ENCODE measurements at places on chromosomes 16 and 17.

DNA sequence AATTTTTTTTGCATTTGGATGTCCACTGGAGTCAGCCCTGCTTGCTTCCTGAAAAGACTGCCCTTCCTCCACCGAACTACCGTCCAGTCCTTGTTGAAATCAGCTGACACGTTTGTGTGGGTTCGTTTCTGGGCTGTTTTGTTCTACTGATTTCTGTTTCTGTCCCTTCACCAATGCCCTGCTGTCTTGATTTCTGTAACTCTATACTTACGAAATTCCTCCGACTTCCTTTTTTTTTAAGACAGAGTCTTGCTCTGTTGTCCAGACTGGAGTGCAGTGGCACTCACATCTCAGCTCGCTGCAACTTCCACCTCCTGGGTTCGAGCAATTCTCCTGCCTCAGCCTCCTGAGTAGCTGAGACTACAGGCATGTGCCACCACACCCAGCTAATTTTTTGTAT, 8.4 kb upstream of the GAA start:
- DNase-seq, result no peak

- DNase-seq, result no peak
These were observed 147.0 kb upstream of the RBFOX1 start for GRCh38 chr16:7185689-7186088.

DNA sequence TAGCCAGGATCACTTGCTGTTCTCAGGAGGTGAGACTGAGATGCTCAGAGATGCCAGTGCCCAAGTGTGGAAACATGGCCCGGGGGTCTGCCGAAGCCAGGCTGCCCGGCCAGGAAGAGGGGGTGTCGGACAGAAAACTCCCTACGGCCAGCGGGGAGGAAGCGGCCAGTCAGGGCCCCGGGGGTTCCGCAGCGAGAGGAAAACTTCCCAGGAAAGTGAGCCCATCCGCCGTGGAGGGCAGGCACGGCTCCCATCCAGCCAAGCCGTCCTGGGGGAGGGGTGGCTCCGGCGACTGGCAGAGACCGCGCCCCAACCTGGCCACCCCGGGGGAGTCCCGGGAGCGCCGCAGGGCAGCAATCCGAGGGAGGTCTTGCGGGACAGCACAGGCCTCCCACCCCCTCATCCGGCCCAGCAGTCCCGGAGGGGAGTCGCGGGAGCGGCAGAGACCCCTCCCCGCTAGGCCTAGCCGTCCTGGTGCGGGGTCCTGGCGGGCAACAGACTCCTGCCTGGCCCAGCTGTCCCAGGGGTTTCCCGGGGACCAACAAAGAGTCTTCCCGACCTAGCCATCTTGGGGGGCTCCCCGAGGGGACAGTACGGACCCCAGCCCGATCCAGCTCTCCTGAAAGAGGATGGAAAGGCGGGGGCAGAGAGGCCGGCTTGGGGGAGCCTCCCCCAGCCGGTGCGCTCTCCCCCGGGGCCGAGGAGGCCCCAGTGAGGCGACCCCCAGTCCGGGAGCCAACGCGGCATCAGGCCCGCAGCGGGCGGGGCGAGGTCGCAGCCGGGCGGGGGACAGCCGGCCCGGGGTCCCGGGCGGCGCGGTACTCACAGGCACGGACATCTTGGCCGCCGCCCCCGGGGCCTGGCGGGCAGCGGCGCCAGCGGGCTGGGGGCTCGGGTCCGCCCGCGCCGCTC, 13.8 kb upstream of the BCAR1 start:
- no peak for DNase-seq

DNA sequence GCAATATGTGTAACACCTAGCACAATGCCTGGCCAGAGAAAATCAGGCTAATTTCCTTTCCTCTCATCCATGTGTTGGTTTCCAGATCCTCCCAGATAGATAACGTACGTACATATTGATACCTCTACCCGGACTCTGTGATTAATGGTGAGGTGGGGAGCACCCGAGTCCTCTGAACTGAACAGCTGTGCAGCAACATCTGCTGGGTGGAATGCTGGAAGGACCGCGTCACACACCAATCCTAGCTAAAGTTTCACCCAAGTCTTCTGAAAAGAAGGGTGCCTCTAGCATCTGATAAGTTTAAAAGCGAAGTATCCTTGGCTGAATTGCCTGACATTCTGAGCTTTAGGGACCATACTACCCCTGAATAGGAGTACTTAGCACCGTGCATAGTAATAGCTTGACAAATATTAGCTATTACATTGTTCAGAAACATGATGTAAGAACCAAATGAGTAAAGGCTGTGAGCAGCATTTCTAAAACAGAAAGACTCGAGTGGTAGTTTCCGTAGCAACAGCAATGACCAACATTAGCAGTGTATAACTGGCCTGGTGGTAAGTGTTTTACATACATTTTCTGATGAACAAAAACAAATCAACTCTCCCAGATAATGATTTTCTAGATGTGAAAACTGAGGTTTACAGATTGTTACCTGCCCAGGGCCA, 91.4 kb downstream of the SYCE1L start:
- DNase-seq, result no peak

DNA sequence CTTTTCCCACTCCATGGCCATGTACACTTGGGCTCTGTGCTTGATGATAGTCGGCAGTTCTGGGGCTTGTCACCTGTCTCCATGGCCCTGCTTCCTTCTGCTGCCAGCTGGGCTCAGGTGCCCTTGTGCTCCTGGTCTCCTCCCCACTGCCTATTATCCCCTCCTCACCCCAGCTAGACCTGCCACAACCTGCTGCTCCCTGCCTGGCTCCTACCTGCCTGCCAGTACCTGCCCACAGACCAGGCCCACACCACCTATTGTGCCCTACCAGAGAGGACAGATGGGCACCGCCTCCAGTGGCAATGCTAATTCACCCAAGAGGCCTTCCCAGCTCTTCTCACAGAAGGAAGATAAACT, 538 bp upstream of the RAPGEFL1 start:
- peak; percentile 85 for DNase-seq

- no peak for DNase-seq
These were observed 59.7 kb downstream of the IL21R start for GRCh38 chr16:27461483-27462171.

- DNase-seq, result no peak
These were observed 12.2 kb upstream of the OSGIN1 start for GRCh38 chr16:83940630-83941378.

- no peak for DNase-seq
These were observed 2.5 kb upstream of the IGSF6 start for GRCh38 chr16:21654881-21655280.

DNA sequence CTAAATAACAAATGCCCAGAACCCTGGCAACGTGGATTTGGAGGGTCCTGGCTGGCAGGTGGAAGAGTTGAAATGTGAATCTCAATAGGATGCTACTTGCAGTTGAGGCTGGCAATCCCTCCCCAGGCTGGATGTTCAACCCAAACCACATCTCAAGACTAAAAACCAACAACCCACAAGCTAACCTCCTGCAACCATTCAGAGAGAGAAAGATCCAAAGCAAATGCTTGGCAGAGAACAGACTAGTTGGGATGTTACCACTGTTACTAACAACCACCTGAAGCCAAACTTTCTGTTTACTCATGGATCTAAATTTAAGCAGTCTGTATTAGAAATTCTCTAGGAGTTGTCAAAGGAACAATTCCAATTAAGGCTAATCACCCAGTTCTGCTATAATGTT, 27.9 kb downstream of the SMG6 start:
- no peak for DNase-seq

- no peak for DNase-seq
These were observed 4.1 kb downstream of the VASN start for GRCh38 chr16:4375717-4376116.

DNA sequence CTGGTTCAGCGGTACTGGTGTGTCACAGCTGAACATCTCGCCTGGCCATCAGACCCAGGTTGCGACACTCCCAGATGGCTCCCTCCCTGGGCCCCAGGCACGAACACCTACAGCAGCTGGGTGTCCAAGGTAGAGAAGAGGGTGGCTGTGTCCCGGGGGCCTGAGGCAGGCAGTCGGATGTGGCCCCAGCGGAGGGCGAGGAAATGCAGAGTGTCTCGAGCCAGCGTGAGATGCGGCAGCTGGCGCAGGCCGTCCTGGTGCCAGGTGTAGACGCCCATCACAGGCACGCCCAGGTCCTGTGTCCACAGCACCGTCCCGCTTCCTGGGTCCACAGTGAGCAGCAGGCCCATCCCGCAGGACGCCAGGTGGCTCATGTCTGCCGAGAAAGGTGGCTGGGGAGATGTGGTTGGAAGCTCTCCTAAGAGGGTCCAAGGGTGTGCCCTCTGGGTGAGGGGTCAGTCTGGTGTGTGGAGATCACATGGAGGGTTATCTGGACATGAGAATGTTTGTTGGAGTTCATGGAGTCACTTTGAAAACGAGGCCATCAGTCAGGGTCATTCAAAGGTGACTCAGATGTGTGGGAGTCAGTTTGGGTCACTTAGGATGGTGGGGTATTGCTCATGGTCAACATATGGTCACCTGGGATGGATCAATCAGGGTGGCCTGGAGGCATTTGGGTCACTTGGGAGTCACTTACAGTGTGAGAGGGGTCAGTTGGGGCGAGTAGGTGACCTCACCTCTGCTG, 8.1 kb downstream of the ERN2 start:
- no peak for DNase-seq

GRCh38 chr17:7192271-7192937, 13.2 kb upstream of the ASGR1 start:
- no peak for DNase-seq

GRCh38 chr17:45429339-45430005, 3.2 kb downstream of the ARHGAP27 start:
- no peak for DNase-seq
